ENCODE measurements at places on chromosomes 5 and 9.

- DNase-seq: no peak
Measured at GRCh38 chr5:139091439-139092156, 106.6 kb downstream of the SIL1 start.

DNA sequence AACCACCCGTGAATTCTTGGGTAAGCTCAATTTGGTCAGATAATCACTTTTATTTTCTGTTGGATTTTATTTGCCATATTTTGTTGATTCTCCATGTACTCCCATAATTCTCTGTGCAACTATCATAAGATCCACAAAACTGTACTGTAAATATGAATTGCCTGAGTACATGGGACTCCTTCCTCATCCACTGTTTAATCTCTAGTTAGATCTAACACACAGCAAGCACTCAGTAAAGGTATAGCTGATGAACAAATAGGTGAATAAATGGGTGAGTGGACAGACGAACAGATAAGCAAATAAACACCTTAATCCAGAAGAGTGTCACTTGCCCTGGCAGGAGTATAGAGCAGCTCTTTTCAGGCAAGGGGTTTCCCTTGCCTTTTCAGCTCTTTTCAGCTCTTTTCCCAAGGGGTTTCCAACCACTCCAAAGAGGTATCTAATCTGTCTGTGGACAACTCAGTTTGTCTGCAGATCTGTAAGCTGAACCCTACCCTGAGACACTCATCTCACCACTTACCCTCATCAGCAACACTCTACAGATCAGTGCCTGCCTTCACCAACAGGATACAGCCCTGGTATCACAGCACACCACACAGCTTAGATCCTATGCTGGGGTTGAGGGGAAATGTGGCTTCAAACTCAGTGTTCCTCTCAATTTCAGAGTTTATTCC lies 51.2 kb downstream of the SIL1 start:
- no peak for DNase-seq

DNA sequence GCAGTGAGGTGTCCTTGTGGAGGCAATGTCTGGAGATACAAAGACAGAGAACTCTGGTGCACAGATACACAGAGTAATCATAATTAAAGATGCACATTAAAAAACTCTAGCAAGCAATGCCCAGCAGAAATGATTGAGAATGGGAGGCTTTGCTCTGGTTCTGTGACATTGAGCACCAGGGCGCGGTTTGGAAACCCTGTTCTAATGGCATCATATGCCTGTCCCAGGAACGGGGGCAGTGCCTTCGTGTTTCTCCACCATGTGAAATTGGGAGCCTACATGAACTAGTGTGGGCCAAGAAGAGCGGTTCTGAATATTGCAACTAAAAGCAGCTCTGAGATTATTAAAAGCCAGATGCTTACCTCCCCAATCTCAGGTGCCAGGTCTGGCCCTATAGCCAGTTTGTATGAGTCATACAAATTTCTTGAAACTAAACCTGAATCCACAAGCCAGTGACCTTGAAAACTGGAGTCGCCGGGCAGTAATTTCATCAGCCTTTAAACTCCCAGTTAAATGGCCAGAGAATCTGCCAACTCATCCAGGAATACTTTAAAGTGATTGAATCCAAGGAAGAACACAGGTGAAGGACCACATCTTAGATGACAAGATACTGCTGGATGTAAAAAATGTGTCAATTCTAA lies 22.2 kb upstream of the CTSL start:
- DNase-seq: no peak

GRCh38 chr9:21661626-21662025 lies 140.8 kb upstream of the MTAP start:
- no peak for DNase-seq

DNA sequence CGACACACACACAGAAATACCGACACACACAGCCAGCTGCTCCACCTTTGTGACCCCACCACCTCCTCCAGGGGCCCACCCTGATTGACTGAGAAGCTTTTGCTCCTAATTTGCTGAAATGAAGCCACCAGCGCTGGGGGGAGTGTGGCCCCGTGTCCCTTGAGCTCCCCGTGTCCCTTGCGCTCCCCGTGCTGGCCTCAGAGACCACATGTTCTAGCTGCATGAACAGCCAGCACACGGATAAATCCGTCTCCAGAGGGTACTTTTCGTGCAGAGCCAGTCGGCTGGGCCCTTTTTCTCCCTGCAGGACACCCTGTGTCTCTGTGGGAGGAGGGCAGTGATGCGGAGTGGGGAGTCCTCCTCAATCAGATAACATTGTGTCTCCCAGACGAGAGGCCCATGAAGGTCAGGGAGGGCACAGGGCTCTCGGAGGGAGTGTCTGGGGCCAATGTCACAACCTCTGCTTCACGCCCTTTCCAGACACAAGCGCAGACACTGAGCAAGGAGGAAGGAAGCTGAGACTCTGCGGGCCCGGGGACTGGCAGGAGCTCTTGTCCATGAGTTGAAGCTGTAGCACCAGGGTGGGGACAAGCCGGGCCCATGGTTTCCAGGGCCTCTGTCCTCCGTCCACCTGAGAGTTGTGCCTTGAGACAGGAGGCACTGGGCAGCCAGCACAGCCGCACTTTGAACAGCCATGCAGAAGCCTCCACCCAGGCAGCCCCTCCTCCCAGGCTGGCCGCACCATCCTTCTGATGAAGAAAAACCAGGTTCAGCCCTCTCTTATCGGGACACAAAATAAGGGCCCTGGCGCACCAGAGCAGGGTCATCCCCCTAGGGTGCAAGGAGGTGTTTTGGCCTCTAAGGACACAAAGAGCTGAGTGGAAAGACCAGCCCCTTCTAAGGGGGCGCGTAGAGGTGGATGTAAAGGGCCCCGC lies 36.4 kb upstream of the SLC6A19 start:
- DNase-seq: no peak

DNA sequence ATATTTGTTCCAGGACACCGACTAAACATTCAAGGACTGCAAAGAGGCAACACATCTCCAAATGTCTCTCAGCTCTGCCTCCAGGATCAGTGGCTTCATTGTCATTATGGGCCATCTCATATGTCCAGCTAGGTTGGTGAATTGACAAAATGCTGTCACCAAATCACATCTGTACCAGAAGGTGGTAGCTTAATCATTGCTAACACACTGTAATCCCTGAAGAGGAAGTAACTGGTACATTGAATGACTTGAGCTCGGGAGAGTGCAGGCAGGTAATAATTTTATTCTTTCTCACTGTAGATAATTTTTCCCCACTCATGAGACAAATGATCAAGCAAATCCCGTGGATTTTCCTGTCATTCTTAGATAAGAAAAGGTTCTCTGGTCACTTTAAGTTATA lies 169.8 kb downstream of the SEMA6A start:
- no peak for DNase-seq

- no peak for DNase-seq
Measured at GRCh38 chr5:13746026-13746425, 198.5 kb downstream of the DNAH5 start.

DNA sequence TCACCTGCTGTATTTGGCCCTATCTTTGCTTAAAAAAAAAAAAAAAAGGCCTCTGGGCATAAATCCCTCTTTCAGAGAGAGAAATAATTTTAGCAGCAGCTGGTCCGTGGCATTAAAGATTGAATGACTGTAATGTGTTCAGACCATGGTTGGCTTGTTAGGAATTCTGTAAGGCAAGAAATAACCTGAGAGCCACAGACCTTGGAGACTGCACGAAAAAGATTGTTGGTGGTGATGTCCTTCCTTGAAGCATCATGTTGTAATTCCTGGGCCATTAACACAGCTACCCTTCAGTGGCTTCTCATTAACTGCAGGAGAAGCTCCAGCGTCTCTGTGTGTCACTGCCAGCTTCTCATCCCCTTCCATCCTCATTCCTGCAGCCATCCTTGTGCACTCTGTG lies 79.0 kb downstream of the SGCD start:
- no peak for DNase-seq

GRCh38 chr5:160488394-160489325 lies 67.0 kb downstream of the PTTG1 start:
- DNase-seq: no peak

DNA sequence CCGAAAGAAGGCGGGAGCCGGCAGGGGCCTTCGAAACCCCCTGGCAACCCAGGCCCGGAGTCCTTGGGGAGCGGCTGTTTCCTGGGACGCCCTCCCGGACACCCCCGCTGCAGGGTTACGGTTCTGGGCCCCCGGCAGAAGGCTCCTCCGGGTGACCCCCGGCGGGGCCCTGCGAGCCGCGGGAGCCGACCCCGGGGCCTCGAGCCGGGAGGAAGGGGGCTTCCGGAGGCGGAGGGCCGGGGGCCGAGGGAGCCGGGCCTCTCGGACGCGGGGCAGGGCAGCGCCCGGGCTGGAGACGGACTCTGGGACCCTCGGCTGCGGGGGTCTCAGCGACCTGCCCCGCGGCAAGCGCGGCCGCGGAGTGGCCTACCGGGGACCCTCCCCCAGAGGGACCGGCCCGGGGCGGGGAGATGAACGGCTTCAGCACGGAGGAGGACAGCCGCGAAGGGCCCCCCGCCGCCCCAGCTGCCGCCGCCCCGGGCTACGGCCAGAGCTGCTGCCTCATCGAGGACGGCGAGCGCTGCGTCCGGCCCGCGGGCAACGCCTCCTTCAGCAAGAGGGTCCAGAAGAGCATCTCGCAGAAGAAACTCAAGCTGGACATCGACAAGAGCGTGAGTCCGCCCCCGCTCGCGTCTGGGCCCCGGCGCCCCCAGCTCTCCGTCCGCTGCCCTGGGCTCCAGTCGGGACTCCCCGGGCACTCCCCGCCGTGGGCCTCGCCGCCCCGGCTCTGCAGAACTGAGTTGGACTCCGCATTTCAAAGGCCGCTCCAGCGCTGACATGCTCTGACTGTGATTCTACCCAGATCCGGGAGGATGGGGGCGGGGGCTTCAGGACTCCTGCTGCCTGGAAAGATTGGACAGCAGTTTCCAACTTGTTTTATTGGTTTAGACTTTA lies 645 bp downstream of the SAP30L start:
- DNase-seq: peak; percentile 30

DNA sequence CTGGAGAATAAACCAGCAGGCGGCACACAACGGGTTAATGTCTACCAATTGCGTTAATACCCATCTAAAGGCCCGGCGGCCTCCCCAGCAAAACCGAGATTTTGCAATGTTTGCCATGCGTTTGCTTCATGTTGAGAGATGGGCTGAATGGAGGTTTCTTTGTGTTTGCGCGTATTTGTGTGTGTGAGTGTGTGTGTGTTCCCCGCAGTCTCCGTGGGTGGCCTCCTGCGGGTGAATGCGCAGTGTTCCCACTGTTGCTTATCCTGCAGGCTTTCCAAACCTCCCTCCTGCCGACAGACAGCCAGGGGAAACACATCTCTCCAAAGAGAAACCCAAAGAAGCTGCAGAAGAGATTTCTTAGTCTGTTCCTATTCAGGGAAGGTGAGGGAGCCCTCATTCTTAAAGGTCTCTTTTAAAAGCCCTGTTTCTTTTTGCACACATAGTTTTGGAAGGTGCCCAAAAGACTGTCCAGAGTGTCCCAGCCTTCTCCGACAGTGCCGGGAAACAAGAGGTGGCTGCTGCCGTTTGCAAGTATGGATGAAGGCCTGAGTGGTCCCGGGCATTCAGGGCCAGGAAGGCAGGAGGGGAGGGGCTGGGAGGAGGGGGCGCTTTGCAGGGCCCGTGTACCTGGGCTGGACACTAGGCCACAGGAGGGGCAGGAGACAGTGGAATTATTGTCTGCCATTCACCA lies 103.8 kb upstream of the ERCC6L2 start:
- DNase-seq: no peak

Data from T-helper 2 cell (primary cell).